ENCODE measurements at places on chromosomes 4 and X.

DNA sequence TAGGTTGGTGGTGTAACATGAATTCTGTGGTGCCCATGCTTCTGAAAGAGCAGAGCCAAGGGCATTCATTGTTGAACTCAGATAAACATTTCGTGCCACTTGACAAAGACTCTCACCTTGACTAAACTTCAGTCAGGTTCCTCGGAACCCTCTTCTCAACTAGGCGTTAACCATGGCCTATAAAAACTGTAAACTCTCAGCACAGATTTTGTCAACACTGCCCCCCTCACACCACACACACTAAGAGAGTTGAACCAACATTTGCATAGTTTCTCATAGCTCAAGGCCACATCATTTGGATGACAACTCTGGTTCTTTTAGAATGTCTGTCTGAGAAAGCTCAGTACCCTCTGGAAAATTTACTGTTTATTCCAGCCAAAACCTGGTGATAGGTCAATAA lies 28.1 kb downstream of the CASP6 start:
- DNase-seq: no peak

DNA sequence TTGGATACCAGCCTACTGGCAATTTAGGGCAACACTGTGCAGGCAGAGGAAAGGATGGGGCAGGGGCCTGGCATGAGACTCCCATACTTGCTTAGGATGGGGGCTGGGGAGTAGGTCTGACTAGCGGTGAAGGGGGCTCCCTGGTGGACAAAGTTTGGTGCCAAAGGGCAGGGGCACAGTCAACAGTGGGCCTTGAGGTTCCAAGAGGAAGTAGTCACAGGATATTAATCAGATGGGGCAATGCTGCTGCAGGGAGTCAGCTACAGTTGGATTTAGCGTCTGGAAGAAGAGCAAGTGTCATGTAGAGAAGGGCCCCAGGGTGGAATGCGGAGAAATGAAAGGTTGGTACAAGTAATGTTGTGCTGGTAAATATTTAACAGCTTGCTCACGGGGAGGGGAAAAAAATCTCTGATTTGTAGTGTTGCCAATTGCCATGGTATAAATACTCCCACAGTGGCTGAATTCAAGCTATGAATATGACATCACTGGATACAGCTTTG lies 139.4 kb downstream of the PJA1 start:
- peak; percentile 46 for DNase-seq

- peak; percentile 70 for DNase-seq
These were observed 287.2 kb downstream of the INPP4B start for GRCh38 chr4:142558851-142559250.

- no peak for DNase-seq
These were observed 132.1 kb downstream of the PWWP3B start for GRCh38 chrX:106300239-106300638.

DNA sequence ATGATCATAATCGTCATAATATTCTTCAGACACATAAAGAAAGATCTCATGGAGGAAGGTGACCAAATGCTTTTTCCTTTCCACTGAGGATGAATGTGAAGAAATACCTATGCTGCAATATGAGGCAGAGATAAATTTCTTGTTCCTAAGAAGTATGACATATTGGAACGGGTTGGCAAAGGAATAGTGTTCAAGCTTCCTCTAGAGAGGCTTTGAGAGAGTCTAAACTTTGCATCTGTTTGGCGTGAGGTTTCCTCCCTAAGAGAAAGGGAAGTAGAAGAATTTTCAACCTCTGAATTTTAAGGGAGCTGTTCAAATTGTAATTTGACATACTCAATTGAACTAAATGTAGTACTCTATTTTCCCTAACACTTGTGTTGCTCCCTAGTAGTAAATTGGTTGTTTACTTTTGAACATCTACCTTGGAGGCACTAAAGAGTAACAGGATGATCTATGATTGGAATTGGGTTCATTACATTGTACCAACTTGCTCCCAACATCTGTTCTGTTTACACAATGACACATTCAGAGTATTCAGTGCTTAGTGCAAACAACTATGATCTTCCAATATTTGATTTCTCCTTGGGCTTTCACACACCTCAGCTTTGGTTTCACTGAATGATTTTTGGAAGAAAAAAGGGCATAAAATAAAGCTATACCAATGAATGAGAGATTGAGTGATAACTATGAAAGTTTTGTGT lies 122.0 kb downstream of the CORIN start:
- DNase-seq: no peak

- DNase-seq: peak; percentile 43
These were observed 577 bp upstream of the GLRA2 start for GRCh38 chrX:14528629-14529289.

- no peak for DNase-seq
These were observed 7.0 kb downstream of the TEX11 start for GRCh38 chrX:70901465-70901864.

DNA sequence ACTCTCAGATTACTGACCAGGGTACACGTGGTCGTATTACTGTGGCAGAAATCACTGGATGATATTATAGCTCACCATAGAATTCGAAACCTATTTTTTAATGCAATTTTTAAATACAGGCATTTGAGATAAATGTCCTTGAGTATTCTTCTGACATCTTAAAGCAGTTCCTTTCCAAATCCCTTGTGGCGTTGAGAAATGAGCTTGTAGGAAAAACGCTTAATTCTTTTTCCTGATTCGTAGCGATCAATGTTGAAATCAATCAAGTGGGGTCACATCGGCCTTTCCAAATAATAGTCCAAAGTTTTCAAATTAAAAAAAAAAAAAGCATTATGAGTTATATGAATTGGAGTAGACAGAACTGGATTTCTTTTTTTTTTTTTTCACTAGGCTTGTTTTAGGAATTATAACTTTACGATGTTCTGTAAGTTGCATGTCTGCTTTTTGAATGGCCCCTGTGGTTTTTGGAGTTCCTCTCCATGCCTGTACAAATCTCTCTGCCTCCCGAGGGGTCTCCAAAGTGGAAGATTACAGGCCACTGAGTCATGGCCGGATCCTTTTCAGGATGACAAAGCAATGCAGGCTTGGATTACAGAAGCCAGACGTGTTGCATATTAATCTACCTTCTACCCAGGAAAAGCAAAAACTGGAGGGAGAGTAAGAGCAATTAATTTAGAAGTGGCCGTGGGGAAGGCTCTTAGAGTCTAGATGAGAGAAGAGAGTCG lies 226.1 kb downstream of the SHOX start:
- peak; percentile 89 for DNase-seq

GRCh38 chr4:87122252-87122651 lies 98.2 kb downstream of the KLHL8 start:
- no peak for DNase-seq

- no peak for DNase-seq
These were observed 79.9 kb downstream of the NHSL2 start for GRCh38 chrX:71990518-71990917.

- no peak for DNase-seq
These were observed 909.4 kb downstream of the FSTL5 start for GRCh38 chr4:161254375-161254774.

GRCh38 chrX:829145-829544 lies 198.6 kb downstream of the SHOX start:
- no peak for DNase-seq

GRCh38 chrX:41607264-41607832 lies 81.4 kb upstream of the GPR34 start:
- no peak for DNase-seq

- DNase-seq: peak; percentile 41
These were observed 208.7 kb downstream of the SOWAHB start for GRCh38 chr4:76689145-76689817.

DNA sequence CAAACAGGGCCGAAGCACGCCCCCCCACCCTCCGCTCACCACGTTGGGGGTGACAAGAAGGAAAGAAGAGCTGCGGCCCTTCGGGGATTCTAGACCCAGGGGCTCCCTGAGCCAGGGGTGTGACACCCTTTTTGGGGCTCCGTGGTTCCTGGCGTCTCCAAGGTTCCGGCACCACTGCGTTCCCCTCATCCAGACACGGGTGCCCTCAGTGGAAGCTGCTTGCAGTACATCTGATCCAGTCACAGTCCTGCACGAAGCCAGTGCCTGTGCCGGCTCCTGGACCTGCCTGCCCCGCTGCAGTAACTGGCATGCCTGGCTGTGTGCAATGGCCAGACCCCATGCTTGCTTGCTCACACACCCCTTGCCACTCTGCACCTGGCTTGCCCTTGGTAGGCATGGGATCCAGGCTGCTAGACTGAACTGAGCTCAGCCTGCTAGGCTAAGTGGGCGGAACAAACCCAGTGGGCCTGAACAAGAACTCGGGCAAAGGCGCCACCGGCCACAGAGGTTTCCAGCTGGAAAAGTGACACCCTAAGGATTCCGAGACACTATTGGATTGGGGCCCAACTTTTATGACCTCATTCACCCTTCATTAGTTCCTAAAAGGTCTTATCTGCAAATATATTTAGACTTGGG lies 420.4 kb upstream of the AGA start:
- no peak for DNase-seq

DNA sequence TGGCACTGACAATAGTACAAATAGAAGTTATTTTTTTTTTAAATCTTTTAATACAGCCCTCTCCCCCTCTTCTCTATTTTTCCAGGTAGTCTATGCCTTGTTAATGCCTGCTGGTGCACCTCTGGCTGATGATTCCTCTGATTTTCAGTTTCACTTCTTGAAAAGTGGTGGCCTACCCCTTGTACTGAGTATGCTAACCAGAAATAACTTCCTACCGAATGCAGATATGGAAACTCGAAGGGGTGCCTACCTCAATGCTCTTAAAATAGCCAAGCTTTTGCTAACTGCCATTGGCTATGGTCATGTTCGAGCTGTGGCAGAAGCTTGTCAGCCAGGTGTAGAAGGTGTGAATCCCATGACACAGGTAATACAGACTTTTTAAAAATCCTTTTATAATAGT lies 99.1 kb downstream of the USP9X start:
- DNase-seq: no peak

GRCh38 chr4:38106886-38107514 lies 146.8 kb downstream of the PTTG2 start:
- DNase-seq: no peak

- peak; percentile 92 for DNase-seq
These were observed 83.3 kb downstream of the SLC7A11 start for GRCh38 chr4:138158746-138159297.

DNA sequence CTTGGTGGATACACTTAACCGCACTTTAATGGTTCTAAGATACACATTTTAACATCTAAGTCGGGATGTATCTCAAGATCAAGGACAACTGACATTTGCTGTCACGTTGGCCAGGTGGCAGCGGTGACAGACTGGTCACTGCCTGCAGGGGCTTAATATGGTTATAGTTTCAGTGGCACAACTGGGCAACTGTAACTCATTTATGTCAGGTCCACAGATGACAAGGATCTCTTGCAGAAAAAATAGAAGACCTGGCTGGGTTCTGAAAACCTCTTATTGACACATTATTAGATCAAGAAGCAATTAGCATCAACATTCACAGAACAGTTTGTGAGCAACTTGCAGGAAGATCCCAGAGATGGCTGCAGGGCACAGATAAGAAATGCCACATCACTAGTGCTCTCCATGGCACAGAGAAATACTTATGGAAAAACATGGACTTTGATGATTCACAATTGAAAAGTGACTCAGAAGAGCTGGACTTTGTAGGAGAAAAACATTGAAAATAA lies 99.6 kb upstream of the SORBS2 start:
- no peak for DNase-seq

GRCh38 chrX:64427281-64427680 lies 32.0 kb upstream of the MTMR8 start:
- no peak for DNase-seq

- DNase-seq: no peak
These were observed 54.7 kb upstream of the LAS1L start for GRCh38 chrX:65589304-65589703.

- peak; percentile 67 for DNase-seq
These were observed 367.6 kb downstream of the BCOR start for GRCh38 chrX:39729981-39730661.

- DNase-seq: peak; percentile 6
These were observed 646 bp downstream of the ABCB7 start for GRCh38 chrX:75155447-75155826.

DNA sequence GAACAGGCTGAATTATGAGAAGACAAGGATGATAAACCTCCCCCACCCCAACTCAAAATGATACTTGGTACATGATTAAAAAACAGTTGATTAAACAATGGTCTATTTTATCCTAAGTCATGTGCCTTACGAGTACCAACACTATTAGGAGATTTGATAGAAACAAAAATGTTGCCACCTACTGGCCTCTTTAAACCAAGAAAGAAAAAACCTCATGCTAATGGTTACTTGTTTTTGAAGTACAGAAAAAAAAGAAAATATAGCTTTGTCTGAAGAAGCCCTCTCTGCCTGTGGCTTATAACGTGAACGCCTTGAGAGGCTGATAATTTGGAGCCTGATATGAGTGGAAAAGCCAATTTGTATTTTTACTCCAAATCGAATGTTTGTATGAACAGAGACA lies 538.2 kb downstream of the DMD start:
- DNase-seq: no peak

- peak; percentile 34 for DNase-seq
These were observed 181.6 kb downstream of the UGT8 start for GRCh38 chr4:114780205-114780604.

- no peak for DNase-seq
These were observed 18.3 kb upstream of the CXCR3 start for GRCh38 chrX:71636438-71637252.

DNA sequence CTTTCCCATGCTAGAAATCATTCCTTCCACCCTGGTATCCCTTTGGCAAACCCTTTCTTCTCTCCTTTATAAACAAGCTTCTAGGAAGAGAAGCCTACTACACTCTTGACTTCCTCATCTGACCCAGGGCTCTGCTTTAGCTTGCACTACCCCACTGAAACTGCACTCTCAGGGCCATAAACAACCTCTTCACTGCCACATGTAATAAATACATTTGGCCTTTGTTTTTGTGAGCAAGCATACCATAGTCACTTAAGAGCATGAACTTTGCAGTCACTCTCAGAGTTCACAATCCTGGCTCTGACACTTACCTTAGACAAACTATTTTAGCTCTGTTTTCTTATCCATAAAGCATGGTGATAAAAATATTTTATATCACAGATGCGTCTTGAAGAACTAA lies 50.7 kb upstream of the USP38 start:
- no peak for DNase-seq

- DNase-seq: peak; percentile 79
These were observed 127.3 kb downstream of the CBR4 start for GRCh38 chr4:168882650-168883233.

DNA sequence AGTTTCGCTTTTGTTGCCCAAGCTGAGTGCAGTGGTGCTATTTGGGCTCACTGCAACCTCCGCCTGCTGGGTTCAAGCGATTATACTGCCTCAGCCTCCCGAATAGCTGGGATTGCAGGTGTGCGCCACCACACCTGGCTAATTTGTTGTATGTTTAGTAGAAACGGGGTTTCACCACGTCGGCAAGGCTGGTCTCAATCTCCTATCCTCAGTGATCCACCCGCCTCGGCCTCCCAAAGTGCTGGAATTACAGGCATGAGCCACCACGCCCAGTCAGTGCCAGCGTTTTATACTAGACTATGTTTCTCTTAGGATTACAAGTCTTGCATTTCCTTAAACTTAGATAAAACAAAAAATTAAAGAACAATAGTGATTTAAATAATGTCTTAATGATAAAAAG lies 13.0 kb downstream of the KLF3 start:
- DNase-seq: no peak

- peak; percentile 93 for DNase-seq
These were observed 14.0 kb upstream of the PITX2 start for GRCh38 chr4:110636680-110637407.

GRCh38 chrX:71536285-71536684 lies 3.4 kb downstream of the OGT start:
- no peak for DNase-seq

GRCh38 chr4:88335092-88335665 lies 43.5 kb upstream of the HERC6 start:
- no peak for DNase-seq

GRCh38 chr4:14237911-14238310 lies 610.4 kb upstream of the BOD1L1 start:
- no peak for DNase-seq

GRCh38 chr4:140071806-140072205 lies 82.2 kb downstream of the MAML3 start:
- DNase-seq: peak; percentile 96
